ENCODE measurements at places on chromosomes 4 and X.

DNA sequence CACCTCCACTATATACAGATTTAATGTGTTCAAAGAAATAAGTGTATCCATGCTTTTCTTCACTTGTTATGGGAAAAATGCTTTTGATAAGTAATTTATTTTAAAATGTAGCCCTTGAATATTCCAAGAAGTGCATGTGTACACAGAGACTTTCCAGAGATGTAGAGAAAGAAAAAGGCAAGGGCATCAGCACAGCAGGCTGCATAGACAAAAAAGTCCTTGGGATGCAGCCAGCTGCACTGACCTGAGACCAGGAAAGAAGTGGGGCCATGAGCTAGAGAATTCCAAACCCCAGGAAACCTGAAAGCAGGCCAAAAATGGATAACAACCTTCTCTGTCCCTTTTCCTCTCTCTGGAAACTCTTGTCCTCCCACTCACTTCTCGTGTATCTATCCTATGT lies 51.6 kb upstream of the PRDM8 start:
- DNase-seq, result no peak

GRCh38 chr4:148060264-148061140 lies 328.6 kb downstream of the ARHGAP10 start:
- no peak for DNase-seq

- no peak for DNase-seq
Observed at GRCh38 chr4:637536-638280, 12.3 kb downstream of the PDE6B start.

DNA sequence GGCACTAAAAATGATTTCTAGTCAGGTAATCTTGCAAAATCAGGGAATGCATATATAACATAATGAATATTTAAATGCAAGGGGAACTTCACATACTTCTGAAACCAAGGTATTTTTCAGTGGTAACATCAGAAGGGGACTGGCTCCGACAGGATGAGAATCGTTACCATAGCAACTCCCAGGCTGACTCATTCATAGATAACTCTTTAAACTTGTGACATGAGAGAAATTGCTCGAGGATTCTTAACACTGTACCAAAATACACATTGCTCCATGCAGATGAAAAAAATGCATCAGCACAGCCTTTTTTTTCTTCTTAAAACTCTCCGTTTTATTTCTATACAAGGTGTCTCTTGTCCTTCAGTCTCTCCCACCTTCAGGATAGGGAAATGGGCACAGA lies 114.3 kb downstream of the GABRB1 start:
- no peak for DNase-seq

GRCh38 chr4:4614925-4615678 lies 73.3 kb upstream of the STX18 start:
- no peak for DNase-seq

DNA sequence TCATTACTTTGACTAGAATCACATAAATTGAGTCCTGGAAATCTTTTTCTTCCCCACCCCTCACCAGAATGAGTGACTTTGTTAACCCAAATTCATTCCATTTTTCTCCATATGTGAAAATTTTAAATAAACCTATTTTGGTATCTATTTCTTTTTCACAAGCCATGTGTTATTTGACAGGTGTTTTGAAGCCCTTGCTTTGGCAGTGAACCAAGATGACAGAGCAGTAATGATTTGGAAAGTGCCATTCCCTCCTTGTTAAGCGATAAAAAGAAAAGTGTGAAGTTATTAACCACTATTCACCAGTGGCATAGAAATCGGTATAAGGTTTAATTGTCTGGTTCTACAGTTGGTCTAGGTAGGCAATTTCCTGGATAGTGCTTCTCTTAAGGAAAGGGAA lies 66.1 kb downstream of the POLA1 start:
- no peak for DNase-seq

GRCh38 chr4:7906171-7906701 lies 33.4 kb downstream of the AFAP1 start:
- no peak for DNase-seq

DNA sequence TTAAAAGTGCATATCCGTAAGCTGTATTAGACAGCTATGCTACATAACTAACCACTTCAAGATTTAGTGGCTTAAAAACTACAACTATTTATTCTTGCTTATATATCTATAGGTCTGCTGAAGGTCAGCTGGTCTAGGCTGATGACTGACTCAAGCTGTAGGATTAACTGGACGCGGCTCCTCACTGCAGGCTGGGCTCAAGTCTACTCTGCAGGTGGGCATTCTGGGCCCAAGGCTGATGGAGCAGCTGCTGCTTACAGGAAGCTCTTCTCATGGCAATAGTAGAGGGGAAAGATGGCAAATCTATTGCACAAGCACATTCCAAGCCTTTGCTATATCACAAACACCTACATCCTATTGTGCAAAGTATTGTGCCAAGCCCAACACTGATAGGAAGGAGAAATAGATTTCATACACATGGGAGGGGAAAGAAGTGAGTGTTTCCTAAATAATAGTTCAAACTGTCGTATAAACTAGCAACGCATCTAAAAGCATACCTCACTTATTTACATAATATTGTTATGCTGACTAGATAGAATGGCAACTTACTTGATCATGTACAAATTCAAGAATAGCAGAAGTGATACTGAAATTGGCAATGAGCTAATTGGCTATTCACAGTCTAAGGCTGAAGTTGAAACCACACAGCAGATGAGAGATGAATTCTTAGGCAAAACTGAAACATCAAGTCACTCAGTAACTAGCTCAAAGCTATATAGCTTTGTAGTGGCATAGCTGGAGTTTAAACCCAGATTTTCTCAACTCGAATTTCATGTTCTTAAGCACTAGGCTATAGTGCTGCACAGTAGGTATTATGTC lies 263.8 kb downstream of the NKX6-1 start:
- no peak for DNase-seq

DNA sequence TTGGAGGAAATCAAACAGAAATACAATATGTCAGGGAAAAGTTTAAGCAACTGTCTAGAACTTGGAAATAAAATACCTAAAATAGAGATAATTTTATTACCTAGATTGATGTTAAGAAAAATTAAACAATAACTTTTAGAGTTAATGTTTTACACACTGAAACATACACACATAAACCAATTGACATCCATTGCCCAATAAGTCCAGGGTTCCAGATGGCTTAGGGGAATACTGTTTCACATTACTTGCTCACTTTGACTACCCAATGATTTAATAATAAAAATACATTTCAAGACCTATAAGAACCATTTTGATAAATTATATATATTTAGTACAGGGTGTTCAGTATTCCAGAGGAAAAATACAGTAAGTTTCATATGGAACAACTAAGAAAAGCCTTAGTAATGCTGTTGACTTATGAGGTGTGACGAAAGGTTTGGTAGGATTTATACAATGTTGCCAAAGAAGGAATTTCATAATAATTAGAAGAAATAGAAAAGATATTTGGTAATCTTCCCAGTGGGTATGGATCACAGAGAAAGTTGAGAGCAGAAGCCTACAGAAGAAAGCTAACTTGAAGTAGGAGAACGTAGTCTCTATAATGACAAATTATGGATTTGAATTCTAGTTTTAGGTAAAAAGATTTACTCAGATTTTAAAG lies 23.0 kb upstream of the UGT2B4 start:
- no peak for DNase-seq

- no peak for DNase-seq
Observed at GRCh38 chr4:17884511-17884910, 73.7 kb downstream of the NCAPG start.

GRCh38 chr4:152480326-152480725 lies 55.6 kb downstream of the FBXW7 start:
- DNase-seq, result no peak

GRCh38 chrX:103741879-103742278 lies 31.2 kb downstream of the TMEM31 start:
- no peak for DNase-seq

DNA sequence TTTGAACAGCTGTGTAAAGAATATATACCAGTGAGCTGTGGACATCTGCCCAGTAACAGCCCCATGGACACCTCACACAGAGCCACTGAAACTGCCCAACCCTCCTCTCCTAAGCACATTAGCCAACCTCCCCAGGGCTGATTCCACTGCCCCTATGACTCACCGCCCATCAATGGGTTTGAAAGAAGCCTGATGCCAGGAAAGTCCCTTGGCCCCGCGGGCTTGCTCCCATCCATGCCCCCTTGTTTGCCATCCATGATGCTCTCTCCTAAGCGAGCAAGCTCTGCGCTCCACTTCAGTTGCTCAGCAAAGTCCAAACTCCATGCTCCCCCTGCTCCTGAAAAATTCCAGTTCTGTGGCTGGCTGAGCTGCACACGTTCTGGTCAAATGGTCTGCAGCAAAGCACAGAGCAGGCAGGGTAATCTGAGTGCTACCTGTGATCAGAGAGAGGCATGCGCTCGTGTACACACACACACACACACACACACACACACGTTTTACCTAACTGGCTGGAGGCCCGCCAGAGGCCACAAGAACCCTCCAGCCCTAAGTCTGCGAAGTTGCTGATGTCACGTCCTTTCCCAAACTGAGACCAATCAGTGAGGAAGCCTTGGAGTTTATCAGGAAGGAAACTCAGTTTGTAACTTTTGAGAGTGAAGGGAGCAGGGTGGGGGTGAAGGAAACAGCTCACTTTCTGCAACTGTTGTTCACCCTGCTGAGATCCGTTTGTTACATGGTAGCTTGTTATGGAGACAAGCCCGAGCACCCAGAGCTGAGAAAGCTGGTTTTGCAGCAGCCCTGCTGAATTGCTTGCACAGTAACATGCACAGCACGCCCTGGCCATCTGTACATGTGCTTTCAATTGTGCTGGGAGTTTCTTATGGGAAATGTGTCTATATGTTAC lies at the start of gene ASB9:
ASB9 (minus strand) TSS at position 466 of the 904 bp plus-strand sequence; CDS start at position 257, 209 bp downstream.
- DNase-seq, result peak; percentile 0

DNA sequence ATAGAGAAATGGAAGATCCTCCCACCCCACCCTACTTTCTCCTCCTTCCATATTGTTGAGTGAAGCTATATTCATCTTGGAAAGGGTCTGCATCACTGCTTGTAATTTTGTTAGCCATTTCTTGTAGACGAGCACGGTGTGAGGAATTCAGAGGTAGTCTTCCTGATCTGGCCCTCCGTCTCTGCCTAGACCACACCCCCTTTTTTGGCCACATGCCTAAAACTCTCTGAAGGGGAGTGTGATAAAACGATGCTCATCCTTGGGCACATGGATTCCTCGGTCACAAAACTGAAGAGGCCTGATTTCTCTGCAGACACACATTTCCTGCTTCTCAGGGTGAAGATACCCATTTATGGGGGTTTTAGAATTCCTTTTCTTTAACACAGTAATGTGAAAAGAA lies 182.8 kb downstream of the LARP7 start:
- no peak for DNase-seq

DNA sequence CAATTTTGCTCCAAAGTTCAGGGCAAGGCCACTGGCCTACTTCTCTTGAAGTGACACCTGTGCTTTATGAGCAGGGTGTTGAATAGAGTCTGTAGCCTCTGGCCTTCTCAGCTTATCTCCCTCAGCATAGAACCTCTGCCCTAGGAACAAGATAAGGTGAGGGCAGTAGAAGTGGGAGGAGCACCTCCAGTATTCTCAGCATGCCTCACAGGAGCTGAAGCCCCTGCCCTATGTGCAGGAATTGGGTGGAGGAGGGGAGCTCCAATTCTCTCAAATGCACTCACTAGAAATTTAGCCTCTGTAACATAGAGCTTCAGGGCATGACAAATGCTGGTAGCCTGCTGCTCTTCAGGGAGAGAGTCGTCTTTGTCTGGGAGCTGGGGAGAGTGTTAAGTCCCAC lies 479.3 kb downstream of the IL1RAPL1 start:
- DNase-seq, result no peak

DNA sequence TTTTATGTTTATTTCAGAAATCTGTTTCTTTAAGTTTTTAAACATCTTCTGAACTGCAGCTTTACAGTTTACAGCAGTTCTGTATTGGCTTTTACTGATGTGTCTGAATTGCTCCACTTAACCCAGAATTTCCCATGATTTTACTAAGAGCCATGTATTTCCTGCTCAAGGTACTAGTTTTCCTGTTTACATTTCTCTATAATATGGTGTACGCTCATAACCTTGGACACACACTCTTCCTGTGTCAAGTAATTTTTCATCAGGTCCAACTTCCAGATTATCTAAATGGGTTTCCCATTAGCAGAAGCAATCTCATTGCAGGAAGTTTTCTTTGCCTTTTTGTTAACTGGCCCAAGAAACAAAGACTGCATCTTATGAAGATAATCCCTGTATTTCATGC lies 12.3 kb downstream of the ELF2 start:
- no peak for DNase-seq

DNA sequence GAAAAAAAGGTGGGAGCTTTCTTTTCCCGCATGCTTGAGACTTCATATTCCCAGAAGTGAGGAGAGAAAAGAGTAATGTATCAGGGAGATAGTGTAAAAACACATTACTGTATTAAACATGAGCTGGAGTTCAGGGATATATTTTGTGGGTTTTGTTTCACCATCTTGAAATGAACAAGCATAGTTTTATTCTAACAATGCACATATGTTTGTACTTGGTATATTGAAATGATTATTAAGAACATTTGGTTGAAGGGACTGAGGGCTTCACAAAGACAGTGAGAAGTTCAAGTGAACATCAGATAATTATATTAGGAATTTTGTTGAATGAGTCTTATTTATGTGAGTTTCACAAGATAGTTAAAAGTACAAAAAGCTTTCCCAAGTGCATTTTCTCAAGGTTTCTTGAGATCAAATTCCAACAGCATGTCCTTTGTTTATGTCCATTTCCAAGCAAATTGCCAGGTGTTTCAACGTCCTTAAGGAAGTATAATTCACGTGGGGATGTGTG lies 368.8 kb downstream of the ANKRD50 start:
- no peak for DNase-seq

DNA sequence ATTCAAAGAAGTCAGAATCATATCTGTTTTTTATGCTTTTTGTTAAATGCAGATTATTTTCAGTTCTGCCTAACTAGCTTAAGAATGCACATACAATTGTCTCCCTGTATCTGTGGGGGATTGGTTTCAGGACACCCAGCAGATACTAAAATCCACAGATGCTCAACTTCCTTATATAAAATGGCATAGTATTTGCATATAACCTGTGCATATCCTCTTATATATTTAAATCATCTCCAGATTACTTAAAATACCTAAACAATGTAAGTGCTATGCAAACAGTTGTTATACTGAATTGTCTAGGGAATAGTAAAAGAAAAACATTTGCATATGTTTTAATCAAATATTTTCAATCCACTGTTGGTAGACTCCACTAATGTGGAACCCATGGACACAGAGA lies 279.4 kb downstream of the TMA16 start:
- DNase-seq, result no peak

DNA sequence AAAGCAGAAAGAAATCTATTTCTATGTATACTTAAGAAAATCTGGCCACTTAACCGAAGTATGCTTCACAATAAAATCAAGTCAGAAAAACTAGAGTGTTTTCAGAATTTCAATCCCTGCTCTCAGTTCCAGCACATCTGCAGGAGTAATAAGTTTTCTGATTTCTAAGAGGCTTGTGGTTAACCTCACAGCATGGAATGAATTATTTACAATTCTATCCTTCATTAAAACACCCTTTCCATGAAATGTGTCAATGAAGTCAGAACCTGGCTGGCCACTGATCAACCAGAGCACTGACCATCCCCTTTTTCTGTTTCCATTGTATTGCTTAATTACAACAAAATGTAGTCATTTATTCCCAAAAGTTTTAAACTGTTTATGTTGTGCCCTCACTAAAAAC lies 781.4 kb upstream of the INTU start:
- no peak for DNase-seq

GRCh38 chr4:89829470-89830138 lies 7.4 kb downstream of the SNCA start:
- no peak for DNase-seq

- no peak for DNase-seq
Observed at GRCh38 chr4:115274545-115274944, 161.1 kb upstream of the NDST4 start.

Data from effector CD8-positive, alpha-beta T cell (primary cell).